ENCODE measurements at places on chromosomes 12 and 14.
A peak's percentile ranks its signal among the peaks of the same experiment; 100 is the strongest.

- no peak for DNase-seq
Observed at GRCh38 chr14:87334997-87335685, 657.8 kb downstream of the GALC start.

DNA sequence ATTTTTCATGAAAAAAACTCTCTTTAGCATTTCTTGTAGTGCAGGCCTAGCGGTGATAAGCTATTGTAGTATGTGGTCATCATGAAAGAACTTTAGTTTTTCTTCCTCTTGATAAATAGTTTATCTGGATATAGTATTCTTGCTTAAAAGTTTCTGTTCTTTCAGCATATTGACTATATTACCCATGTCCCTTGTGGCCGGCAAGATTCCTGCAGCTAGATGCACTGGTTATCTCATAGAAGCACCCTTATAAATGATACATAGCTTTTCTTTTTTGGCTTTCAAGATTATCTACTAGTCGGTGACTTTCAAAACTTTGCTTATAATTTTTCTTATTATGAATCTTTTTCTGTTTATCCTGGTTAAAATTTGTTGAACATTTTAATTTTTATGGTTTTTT, 234.8 kb downstream of the ALG10 start:
- no peak for DNase-seq

- no peak for DNase-seq
Observed at GRCh38 chr14:94340533-94340932, 17.4 kb upstream of the SERPINA6 start.

DNA sequence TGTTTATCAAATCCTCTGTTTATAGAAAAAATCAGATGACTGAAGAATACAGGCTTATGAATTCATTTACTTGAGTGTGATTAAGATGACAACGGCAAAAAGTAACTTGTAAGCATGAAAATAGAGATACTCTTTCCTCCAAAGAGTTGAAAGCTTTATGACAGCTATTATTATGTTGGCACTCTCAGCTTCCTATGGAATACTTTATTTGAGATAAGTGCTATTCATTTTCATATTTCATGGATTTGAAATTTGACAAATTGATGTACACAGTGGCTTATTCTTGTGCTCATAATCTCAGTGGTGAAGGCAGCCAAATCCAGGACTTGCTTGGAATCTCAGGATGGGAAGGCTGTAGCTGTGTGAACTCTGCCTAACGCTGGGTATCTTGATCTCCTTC, 991.6 kb downstream of the GALC start:
- DNase-seq, result no peak

DNA sequence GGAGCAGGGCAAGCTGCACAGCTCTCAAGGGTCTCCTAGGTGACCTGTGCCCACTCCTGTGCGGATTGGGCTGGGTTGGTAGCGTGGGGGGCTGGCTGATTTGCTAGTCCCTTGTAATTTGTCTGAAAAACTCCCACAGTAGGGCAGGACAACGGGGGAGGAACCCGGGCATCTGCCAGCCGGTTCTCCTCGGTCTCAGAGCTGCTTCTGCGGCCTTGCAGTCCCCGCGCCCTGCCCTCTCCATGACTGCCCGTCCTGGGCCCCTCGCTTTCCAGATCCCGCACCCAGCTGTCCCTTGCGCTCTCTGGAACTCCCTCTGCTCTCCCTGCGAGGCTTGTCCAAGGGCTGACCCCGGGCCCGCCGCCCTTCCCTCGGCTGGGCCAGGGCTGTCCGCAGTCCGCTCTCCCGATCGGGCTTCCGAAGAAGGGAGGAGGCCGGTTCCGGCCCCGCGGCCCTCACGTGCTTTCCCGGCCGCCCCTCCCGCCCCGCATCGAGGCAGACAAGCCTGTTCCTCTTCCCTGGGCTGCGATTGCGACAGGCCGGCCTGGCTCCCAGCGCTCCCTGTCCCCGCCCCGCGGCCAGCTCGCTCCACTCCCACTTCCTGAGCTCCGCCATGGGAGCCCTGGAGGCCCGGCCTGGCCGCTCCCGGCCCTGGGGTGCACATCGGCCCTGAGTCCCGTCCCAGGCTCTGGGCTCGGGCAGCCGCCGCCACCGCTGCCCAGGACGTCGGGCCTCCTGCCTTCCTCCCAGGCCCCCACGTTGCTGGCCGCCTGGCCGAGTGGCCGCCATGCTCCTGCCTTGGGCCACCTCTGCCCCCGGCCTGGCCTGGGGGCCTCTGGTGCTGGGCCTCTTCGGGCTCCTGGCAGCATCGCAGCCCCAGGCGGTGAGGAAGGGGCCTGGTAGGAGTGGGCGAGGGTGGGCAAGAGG, at the start of gene LTBR:
LTBR (plus strand) TSS at position 591 of the 927 bp plus-strand sequence; CDS start at position 788, 197 bp downstream.
- DNase-seq, result peak; percentile 62

DNA sequence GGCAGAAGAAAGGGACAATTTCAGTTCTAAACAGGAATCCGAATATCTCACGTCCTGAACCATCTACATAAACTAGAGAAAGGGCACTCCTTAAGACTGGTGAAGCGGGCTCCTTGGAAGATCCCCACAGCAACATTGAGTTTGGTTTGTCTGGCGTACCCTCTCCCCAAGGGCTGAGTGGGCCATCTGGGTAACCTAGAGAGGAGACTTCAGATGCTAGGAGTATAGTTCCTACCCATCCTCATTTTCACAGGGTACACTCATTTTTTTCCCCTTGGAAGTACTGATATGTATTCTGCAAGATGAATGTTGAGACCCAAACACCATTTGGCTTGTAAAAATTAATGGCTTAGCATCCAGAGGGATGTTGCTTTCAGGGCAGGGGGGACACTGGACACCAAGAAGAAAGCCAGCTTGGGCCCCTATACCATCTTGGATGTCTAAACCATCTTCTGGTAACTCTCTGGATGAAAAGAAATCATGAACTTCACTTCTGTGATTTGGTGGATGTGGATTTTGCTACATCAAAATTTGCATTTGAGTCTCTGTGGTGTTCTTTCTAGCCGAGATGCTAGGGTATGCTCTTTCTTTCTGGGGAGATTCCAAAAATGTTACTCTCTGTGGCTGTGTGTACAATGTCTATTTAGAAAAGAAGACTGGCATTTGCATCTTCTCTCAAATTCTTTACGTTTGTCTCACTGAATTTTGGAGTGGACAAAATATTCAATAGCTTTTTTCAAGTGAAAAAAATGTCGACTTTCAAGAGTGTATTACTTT, 97.7 kb downstream of the ETV6 start:
- no peak for DNase-seq

DNA sequence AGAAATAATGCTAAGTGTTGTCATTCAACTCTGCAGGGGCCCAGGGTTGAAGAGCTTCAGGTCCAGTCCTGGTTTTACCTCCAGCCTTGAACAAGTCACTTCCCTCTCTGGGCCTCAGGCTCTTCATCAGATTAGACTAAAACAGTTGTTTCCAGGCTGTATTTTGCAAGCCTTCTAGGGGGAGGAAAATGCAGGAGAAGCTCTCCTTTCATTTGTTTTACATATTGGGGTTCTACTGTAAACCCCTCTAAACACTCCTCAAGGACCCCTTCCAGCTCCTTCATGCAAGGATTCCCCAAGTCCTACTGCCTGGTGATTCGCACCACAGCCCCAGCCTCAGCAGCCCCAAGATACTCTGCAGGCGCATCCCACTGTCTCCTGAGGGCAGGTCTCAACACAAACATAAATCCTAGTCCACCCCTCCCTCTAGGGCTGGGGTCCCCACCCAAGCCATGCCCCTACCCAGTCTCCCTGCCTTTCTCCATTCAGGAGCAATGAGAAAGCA, 2.7 kb downstream of the SDR9C7 start:
- DNase-seq, result no peak

DNA sequence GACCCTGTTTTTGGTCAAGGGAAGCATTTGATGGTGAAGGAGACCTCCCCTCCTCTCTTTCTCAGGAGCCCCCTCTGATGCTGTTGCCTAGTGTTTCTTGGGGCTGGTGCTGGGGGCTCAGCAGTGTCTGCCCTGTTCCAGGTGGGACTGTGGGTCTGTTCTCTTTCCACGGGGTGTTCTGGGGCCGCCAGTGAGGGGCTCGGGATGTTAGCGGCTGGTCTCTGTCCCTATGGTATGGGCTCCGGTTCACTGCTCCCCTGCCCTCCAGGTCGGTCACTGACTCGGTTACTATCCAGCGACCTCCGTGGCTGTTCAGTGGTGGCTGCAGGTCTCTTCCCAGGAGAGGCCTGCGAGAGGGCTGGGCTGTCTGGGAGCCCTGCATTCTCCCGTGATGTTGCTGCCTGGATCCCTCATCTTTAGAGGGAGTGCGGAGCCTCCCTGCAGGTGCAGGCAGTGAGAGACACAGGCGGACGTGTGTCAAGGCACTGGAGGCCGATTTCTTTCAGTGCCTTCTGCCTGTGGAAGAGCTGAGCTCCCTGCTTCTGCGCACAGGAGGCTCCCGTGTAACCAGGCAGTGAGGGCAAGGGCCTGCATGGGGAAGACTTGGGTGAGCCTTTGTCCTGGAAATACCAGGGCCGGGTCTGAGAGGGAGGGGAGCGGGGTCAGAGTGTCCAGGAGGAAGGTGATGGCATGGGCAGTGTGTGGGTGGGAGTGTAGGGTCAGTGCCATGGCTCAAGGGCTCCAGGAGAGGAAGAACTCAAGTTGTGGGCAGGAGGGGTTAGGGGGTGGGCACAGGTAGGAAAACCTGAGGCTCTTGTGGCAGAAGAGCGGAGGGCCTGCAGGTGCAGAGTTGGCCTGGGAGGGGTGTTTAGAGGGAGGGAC, 362.6 kb downstream of the TMEM121 start:
- no peak for DNase-seq

DNA sequence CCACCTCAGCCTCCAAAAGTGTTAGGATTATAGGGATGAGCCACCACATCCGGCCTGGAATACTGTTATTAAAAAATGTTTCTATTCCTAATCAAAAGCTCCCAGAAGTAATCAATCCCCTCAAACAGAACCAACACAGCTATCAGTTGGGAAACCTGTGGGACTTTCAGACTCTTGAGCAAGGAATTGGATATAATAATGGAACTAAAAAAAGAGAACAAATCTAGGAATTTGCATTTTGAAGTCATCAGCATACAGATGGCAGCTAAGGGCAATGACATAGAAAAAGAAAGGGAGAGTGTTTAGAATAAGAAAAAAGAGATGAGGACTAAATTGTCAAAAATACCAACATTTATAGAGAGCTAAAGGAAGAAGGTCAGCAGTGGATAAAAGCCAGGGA, 54.7 kb upstream of the AMN1 start:
- DNase-seq, result no peak

GRCh38 chr12:14775636-14775980, 27.7 kb downstream of the WBP11 start:
- no peak for DNase-seq

GRCh38 chr12:131101006-131101405, 147.3 kb downstream of the ADGRD1 start:
- no peak for DNase-seq
